ENCODE measurements at places on chromosomes 2 and 18.

DNA sequence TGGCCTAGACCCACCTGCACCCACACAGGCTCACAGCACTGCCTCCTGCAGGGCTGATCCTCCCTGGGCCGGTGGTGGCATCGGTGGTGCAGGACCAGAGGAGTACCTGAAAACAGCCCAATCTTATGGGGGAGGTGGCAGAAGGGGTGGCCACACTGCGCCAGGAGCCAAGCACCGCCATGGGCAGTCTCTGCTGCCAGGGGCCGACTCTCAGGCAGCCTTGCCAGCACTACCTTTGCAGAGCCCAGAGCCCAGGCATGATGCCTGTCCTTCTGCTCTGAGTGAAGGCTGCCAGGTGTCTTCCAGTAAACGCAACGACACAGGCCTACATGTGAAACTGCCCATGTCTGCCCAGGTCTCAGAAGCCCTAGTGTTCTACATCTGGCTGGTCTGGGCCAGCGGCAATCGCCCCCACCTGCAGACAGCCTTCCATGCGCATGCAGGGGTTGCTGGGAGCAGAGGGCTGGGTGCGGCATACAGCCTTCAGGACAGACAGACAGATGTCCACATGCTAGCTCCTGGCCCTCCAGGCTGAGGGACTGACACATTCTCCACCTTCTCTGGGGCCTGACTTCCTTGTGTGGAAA is 6.8 kb downstream of the HS6ST1 start:
- DNase-seq: no peak

DNA sequence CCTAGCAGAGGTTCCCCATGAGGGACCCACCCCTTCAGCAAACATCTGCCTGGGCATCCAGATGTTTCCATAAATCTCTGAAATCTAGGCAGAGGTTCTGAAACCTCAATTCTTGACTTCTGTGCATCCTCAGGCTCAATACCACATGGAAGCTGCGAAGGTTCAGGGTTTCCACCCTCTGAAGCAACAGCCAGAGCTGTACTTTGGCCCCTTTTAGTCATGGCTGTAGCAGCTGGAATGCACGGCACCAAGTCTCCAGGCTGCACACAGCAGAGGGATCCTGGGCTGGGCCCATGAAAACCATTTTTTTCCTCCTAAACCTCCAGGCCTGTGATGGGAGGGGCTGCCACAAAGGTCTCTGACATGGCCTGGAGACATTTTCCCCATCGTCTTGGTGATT is 93.0 kb upstream of the FIGN start:
- no peak for DNase-seq

GRCh38 chr2:239459056-239459455 is 58.2 kb upstream of the HDAC4 start:
- DNase-seq: no peak

GRCh38 chr2:44230378-44230777 is 44.9 kb upstream of the SLC3A1 start:
- no peak for DNase-seq

- no peak for DNase-seq
Observed at GRCh38 chr2:219664944-219665343, 37.5 kb downstream of the SLC4A3 start.

DNA sequence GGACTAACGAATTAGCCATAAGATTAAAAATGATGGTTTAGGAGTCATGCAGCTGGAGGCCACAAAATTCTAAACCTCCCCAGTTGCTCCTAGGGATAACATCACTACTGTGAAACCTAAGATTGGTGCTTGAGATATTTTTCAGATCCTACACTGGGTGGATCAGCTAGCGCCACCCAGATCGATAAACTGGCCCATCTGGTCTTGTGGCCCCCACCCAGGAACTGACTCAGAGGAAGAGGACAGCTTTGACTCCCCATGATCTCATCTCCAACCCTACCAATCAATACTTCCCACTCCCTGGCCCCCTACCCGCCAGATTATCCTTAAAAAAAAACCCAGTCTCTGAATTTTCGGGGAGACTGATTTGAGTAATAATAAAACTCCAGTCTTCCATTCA is 5.5 kb downstream of the GALNT14 start:
- no peak for DNase-seq

GRCh38 chr2:134454931-134455330 is 201.1 kb downstream of the MGAT5 start:
- no peak for DNase-seq

- peak; percentile 44 for DNase-seq
Observed at GRCh38 chr2:126719833-126720351, 63.9 kb downstream of the GYPC start.

- no peak for DNase-seq
Observed at GRCh38 chr2:189896809-189897208, 112.6 kb downstream of the PMS1 start.

DNA sequence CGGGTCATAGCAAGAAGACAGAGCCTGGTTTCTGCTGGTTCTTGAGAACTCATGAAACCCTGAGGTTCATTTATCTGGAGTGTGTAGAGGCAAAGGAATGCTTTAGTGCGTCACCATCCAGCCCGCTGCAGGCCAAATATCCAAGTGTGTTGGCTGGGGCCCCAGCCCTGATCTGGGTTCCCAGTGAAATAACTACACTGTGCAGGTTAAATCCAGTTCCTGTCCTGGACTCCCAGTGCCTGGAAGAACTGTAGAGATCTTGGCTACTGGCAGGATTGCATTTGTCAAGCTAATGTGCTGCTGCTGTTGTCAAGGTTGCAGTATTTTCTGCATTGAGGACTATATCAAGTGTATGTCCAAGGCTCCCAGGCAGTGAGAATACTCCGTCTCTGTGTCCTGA is 89.9 kb downstream of the MAPK4 start:
- no peak for DNase-seq

DNA sequence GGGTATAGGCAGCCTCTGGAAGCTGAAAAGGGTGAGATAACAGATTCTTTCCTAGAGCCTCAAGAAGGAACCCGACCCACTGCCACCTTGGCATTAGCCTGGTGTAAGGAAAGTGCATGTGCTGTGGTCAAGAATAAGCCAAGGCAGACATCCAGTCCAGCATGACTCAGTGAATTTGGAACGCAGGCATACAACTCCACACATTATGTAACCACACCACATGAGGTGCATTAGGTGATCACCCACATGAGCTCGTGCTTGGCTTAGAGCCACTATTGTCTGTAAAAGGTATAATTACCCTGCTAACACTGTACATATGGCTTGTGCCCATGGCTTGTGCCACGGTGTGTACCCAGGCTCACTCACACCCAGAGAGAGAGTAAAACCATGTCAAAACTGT is 583.7 kb upstream of the HNMT start:
- DNase-seq: no peak

DNA sequence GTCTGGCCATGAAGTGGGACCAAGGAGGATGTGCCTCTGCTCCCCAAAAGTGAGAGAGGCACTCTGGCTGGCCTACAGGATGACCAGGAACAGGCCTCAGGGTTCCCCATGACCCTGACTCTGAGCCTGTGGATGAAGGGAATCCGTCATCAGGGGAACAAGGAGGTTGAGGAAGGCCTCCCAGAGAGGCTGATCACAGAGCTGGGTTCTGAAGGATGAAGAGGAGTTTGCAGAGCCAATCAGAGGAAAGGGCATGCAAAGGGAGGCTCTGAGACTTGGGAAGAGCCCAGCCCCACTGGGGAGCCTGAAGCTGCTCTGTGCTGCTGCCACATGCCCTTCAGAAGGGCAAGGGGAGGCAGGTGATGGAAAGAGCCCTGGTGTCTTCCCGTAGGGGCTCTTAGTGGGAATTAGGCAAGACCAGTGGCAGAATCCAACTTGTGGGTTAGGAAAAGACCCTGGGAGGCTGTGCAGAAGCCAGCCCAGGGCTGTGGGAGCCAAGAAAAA is 141.3 kb upstream of the ID2 start:
- no peak for DNase-seq

DNA sequence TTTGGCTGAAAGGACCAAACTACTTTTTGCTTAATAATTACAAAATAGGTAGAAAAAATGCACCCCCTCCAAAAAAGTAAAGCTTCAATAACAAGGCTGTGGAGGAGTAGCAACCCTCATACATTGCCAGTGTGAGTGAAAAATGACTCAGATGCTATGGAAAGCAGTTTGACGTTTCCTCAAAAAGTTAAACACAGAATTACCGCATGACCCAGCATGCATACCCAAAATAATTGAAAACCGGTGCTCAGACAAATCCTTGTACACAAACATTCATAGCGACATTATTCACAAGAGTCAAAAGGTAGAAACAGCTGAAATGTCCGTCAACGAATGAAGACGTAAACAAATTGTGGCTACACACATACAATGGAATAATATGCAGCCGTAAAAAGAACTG is 38.8 kb upstream of the DAPL1 start:
- DNase-seq: no peak

DNA sequence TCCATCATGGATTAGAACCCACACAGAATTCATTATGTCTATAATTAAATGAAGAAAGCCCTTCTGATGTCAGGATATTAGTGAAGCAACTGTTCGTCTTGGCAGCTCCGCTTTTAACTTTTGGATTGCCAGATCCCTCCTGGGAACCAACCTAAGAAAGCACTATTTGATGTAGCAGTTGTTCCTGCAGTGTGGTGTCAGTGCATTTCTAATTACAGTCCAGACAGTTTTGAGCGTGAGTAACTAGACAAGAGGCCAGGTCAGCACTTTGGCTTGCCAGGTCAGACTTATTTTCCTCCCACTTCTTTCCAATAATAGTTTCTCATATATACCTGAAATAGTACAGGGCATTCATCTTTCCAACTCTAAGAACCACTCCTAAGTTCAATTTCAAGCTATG is 13.8 kb downstream of the NRXN1 start:
- DNase-seq: no peak

- DNase-seq: no peak
Observed at GRCh38 chr18:42005782-42006181, 50.7 kb downstream of the PIK3C3 start.

DNA sequence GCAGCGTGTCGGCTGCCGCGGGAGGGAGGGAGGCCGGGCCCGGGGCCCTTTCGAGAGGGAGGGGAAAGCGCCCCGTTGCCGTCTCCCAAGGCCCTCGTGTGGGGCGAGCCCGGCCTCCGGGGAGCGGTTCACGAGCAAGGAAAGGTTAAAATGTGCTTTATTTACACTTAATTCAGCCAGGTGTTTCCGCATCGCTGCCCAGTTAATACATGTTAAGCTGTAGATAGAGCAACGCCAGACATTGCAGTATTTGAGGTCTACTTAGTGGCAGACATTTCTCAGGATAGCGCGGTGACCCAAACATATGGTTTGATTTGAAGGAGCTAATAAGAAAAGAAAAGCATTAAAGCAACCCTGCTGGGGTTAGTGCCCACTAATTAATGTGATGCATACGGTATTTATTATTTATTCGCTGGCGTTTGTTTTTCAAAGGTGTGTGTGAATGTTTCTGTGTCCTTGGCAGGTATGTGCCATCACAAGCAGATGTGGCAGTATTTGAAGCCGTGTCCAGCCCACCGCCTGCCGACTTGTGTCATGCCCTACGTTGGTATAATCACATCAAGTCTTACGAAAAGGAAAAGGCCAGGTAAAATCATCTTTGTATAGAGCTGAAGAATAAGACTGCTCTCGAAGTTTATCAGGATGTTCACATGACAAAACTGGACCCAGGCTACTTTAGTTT is 571 bp downstream of the EEF1B2 start:
- no peak for DNase-seq

GRCh38 chr18:26549263-26550094 is 1.1 kb upstream of the KCTD1 start:
- peak; percentile 20 for DNase-seq

GRCh38 chr2:64799592-64800252 is 146.0 kb upstream of the SERTAD2 start:
- DNase-seq: no peak

DNA sequence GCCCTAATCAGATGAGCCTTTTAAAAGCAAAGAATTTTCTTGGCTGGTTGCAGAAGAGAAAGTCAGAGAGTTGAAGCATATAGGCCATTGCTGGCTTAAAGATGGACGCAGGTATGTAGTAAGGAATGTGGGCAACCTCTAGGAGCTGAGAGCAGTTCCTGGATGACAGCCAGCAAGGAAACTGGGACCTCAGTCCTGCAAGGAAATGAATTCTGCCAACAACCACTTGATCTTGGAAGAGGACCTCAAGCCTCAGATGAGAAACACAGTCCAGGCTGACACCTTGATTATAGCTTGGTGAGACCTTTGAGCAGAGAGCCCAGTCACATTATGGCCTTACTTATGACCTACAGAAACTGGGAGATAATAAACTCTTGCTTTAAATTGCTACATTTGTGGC is 15.7 kb downstream of the PHOSPHO2 start:
- no peak for DNase-seq

GRCh38 chr18:32459361-32460101 is 11.2 kb downstream of the GAREM1 start:
- DNase-seq: no peak

DNA sequence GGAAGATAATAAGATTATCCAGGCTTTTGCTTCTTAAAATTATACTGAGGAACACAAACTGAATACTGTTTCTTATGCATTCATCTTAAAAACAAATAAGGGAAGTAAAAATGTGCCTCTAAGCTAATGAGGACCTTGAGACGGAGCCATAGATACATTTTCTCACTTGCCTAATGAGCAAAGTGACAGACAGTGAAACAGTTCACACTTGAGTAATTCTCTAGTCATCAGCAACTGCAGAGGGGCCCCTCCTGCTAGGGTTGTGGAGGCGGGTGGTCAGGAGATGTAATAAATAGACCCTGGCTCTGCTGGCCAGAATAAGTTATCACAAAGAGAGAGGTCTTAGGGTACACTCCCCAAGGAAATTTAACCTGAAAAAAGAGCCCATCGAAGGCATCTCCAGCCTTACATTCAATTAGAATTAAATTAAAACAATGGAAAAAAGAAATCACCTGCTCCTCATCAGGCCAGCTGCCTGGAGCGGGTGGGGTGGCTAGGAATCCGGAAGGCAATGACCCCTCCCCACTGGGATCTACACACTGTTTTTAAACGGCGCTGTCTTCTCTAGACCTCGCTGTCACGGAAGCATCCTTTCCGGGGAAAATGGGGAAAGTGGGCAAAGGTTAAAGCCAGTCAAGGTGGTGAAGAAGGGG is 32.6 kb upstream of the INSIG2 start:
- peak; percentile 64 for DNase-seq

DNA sequence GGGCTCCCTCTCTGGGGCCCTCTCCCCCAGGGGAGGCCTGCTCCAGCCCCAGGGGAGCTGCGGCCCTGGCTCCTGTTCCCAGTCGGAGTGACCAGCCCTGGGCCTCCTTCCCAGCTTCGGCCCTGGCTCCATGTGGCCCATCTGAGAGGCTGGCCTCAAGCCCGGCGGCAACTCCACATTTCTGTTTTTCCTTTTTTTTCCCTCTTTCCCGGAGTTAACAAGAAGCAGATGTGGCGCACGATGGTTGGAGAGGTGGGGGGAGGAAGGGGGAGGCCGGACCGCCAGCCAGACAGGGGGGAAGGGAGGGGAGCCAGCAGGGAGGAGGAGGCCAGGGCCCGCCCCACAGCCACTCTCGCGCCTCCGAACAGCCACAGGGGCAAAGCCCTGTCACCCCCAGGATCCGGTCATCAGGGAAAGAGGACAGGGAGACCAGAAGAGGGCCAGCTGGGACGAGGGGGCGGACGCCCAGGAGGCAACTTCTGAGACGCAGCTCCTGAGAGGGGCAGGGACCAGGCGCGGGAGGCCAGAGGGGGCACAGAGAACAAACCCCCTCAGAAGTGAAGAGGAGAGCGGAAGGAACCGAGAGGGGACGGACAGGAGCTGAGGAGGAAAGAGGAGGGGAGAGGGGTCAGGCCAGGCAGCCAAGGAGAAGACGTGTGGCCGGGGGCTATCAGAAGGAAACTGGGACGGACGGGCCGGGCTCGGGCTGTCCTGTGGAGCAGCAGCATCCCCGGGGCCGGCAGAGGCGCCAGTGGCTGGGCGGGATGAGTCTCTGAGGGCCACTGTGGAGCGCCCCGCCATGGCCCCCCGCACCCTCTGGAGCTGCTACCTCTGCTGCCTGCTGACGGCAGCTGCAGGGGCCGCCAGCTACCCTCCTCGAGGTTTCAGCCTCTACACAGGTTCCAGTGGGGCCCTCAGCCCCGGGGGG is at the start of gene EMILIN1:
TSS of gene EMILIN1 (plus strand) at position 349 of the 928 bp plus-strand sequence. CDS start at position 800, 451 bp downstream.
- no peak for DNase-seq

All from inflammatory macrophage treated with lipopolysaccharide for 4 hours (primary cell).